ELF-1 (cell line): ENCODE measurements at places on chromosomes 4 and X.

DNA sequence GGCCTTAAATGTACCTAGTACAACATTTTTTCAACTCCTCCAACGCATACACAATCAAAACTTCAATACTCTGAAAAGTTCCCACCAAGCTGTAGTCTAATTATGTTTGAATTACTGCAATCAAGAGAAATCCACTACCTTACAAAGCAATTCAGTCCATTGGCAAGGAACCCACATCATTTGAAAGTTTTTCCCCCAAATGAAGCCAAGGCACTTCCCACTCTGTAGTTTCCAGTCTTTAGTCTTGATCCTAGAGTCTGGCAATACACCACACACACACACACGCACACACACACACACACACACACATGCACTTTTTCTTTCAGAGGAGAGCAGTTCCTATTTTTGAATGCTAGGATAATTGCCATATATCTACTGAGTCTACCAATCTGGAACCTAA is 79.6 kb downstream of the ANTXR2 start:
- no peak for DNase-seq

DNA sequence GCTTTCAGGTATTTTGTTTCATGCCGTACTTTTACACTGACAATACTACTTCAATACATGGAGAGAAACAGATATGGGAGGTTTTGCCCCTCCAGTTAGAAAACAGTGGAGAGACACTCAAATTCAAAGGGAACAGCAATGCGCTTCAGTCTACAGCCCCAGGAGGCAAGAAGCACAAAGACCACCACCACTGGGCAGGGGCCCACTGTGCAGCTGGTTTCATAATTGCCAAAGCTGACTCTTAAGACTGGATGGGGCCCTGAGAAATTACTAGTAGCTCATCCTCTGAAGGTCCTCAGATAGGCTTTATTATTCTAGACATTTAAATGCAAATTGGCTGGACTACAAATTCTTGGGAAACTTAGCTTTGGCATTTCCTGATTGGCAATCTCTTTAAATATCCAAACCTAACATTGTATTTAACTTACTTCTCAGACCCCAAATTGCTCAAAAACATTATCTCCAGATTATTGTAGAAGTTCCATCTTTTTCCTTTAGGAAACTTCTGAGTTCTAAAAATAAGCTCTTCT is 85.9 kb upstream of the GPR34 start:
- no peak for DNase-seq

DNA sequence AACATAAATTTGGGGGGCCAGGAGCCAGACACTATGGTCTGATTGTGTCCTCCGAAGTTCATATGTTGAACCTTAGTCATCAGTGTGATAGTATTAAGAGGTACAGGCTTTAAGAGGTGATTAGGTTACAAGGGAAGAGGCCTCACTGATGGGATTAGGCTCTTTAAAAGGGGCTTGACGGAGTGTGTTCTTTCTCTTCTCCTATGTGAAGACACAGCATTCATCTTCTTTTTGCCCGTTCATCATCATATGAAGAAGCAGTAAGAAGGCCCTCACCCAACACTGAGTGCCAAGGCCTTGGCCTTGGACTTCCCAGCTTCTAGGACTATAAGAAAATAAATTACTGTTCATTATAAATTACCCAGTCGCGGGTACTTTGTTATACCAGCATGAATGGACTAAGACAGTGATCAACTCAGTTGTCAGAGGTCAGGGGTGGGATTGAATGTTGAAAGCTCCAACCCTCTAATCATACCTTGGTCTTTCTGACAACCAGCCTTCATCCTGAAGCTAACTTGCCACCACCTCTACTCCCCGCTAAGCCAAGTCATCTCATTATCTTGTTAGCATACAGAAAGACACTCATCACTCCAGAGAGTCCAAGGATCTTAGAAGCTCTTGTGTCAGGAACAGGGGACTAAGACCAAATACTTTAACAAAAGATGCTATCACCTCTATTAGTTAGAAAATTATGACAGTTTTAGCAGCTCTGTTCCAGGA is 543.4 kb upstream of the DIPK2B start:
- DNase-seq = no peak

GRCh38 chr4:101066626-101067170 is 280.6 kb downstream of the PPP3CA start:
- DNase-seq = no peak
